ENCODE measurements at places on chromosomes 2 and 18.

GRCh38 chr2:230828272-230828961 lies 36.3 kb upstream of the ITM2C start:
- no peak for DNase-seq

- DNase-seq: no peak
Measured at GRCh38 chr2:227865291-227865690, 6.1 kb upstream of the DAW1 start.

GRCh38 chr2:43276266-43276941 lies 50.0 kb upstream of the ZFP36L2 start:
- DNase-seq: no peak

DNA sequence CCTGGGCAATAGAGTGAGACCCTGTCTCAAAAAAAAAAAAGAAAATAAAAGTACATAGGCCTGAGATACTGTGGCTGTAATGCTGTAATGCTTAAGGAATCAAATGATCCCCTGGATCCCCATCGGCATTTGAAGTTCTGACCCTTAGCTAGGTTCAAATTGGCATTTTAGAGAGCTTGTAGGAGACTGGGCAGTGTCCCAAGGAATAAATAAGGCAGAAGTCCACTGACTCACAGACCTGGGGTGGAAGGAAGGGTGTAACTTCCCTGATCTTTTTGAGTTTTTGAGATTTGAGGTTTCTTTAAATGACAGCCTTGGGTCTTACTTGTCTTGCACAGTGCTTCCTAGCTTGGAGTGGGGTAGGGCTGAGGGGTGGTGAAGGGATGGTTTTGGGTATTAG lies 553.7 kb downstream of the SLC4A3 start:
- DNase-seq: no peak

GRCh38 chr2:121519153-121519552 lies 11.5 kb upstream of the RNU4ATAC start:
- no peak for DNase-seq

GRCh38 chr18:76306685-76307292 lies 188.3 kb downstream of the ZNF516 start:
- no peak for DNase-seq

- DNase-seq: no peak
Measured at GRCh38 chr18:50154420-50154819, 40.5 kb downstream of the MYO5B start.
